ENCODE measurements at places on chromosomes 5 and 9. TPM values are rescaled to one million over a fixed set of nuclear protein-coding genes. Genes with fewer than 3 reads are reported as not detected.

DNA sequence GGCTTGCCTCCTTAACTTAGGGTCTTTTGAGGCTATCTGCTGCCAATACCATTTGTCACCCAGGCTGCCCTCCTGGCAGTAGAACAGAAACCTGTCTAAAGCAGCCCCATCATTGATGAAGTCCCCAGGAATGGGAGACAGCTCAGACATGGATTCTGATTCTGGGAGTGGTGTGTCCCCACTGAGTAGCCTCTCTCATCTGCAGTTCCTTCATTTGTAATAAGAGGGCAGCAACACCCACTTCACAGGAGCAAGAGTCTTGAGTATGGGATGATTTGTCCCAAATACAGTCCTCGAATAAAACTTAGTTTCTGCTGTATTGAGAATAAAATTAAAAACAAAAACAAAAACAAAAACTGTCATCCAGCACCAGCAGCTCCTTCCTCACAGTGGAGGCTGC is 167.6 kb downstream of the ASTN2 start:
- DNase-seq, result no peak
- no peak overlapping the region for H3K4me3 ChIP-seq
- no peaks in the 10 kb centered on the region for H3K27me3 ChIP-seq
- H3K27ac ChIP-seq, result no peak overlapping the region
- H3K4me1 ChIP-seq, result no peaks in the 10 kb centered on the region

- no peak for DNase-seq
- no peaks in the 10 kb centered on the region for H3K4me1 ChIP-seq
- H3K27ac ChIP-seq, result no peak overlapping the region
- H3K36me3 ChIP-seq, result no peaks in the 10 kb centered on the region
- H3K27me3 ChIP-seq, result no peaks in the 10 kb centered on the region
- no peak overlapping the region for H3K4me3 ChIP-seq
Measured at GRCh38 chr5:94470802-94471201, 147.6 kb downstream of the KIAA0825 start.

- no peak for DNase-seq
- H3K36me3 ChIP-seq, result no peaks in the 10 kb centered on the region
- no peak overlapping the region for H3K4me3 ChIP-seq
- no peak overlapping the region for H3K27ac ChIP-seq
- H3K27me3 ChIP-seq, result no peaks in the 10 kb centered on the region
Measured at GRCh38 chr5:99765011-99765410, 770.2 kb upstream of the FAM174A start.

IL9 gene
- total RNA-seq, result not detected

SH3RF2 gene
- total RNA-seq, result 0.19 TPM

All from GM12878 (cell line).